Activated T-cell treated with anti-CD3 and anti-CD28 coated beads for 48 hours (primary cell): ENCODE measurements at places on chromosomes 4 and X.

- no peak for DNase-seq
Observed at GRCh38 chr4:142698552-142698951, 147.5 kb downstream of the INPP4B start.

DNA sequence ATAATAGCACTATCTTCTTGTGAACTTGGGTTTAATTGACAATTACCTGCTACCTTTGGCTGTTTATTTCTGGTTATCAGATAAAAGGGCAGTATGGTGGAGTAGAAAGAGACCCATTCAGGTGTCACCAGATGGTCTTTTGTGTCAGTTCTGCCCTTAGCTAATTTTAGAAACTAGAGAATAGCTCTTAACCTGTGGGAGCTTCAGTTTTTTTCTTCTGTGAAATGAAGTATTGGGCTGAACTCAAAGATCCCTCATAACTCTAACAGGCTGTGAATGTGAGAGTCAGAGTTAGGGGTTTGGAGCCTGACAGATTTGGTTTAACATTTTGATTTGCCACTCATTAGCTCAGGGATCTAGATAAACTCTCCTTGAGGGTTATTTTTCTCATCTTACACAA is 335.2 kb downstream of the PPP1R2C start:
- no peak for DNase-seq

DNA sequence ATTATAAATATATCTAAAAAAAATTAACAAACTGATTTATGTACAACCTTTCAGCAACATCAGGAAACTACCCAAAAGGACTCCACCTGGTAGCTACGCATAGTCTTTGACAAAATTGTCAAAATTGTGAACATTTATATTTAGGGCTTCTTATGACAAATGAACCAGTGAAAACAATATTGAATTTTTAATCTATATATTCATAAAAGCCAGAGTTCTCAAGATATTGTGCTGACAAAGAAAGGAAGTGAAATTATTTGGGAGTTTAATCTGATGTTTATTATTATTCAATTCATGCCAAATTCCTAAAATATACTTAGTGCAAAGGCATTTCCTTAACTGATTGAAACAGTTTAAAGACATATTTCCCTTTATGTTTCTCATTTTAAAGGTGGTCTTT is 5.3 kb upstream of the SULT1B1 start:
- DNase-seq, result no peak

- no peak for DNase-seq
Observed at GRCh38 chr4:61628282-61628681, 428.2 kb downstream of the ADGRL3 start.

- no peak for DNase-seq
Observed at GRCh38 chrX:97636473-97637140, 752.9 kb downstream of the RPA4 start.

DNA sequence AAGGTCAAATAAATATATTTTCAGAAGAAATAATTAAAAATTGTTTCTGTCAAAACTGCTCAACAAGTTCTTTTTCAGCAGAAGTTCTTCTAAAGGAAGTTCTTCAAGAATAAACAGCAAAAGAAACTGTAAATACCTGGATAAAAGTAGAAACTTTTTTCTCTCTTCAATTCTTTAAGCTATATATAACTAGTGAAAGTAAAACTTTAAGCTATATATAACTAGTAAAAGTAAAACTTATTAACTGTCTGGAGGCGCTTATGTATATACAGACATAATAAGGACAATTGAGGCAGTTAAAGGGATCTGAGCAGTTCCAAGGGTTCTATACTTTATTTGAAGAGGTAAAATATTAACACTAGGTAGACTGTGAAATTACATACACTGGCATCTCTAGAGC is 126.9 kb downstream of the LRBA start:
- DNase-seq, result no peak

DNA sequence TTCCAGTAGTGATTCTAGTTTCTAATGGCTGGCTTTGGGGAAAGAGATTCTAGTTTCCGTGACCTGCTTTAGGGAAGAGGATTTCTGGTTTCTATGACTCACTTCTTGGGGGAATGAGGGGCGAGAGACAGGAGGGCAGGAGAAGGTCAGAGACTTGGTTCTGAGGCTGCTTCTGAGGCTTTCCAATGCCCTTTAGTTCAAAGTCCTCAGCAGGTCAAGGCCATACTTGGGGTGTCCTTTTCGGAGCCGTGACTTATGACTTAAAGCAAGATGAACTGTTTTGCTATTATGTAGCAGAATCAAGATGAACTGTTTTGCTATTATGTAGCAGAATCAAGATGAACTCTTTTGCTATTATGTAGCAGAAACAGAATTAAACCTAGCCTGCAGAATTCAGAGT is 52.2 kb upstream of the TLR3 start:
- DNase-seq, result no peak

DNA sequence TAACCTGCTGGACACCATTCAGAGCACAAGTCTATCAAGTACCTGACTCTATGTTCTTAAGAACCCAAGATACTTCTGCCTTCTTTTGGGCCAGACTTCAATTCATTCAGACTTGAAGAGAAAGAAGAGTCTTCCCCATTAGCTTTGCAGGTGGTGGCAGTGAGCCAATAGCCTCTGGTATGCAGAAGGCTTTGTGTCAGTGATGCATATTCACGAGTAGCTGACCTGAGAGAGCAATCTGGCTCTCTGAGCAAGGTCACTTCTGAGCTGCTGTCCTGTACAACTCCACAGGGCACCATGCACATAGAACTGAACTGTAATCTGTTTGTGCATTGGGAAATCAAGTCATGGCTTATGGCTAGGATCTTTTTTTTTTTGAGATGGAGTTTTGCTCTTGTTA is 39.9 kb upstream of the SPINK2 start:
- DNase-seq, result no peak

- no peak for DNase-seq
Observed at GRCh38 chr4:150280975-150281374, 202.7 kb downstream of the DCLK2 start.

DNA sequence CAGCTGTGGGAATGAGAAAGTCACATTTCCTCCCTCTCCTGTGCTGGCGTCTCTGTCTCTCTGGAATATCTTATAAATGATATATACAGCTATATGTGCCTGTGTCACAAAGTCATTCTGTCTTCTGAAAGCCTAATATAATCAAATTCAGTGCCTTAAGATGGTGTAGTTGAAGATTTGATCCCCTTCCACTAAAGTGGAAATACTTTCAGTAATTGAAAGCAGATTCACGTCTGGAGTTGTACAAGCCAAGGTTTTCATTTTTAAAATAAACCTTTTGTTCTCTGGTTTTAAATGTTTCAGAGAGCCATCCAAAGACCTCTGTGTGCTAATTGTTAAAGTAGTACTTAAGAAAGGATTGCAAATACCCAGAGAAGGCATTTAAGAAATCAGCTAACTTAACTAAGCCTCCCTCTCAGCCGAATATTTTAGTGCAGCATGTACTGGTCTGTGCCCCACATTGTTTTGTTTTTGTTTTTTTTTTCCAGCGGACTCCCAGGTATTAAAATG is 206.8 kb downstream of the TENM3 start:
- no peak for DNase-seq

DNA sequence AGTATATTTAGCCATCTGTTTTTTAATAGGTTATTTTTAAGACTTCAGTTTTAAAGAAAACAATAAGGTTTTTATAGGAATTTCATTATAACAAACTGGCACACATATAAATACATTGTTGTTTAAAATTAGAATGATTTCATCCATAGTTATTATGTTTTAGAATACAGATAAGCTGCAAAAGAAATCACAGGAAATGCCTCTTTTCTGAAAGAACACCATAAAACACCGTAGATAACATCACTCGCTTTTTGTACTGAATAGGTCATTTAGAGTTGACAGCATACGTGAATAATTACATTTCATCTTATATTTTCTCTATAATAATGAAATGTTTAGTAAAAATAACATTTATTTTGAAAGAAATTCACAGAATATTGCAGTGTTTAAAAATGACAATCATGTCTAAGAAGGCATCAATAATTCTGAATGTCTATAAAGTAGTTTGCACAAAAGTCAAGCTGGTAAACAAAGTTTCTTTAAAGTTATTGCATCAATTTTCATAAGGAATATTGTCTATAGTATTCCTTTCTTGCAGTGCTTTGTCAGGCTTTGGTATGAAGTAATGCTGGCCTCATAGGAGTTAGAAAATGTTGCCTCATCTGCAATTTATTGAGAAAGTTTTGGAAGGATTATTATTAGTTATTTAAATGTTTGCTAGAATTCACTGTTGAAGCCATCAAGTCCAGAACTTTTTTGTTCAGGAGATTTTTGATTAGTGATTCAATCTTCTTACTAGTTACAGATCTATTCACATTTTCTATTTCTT is 17.9 kb upstream of the VEGFC start:
- no peak for DNase-seq

GRCh38 chr4:135934026-135934425 is 1598.3 kb downstream of the PCDH18 start:
- DNase-seq, result no peak

DNA sequence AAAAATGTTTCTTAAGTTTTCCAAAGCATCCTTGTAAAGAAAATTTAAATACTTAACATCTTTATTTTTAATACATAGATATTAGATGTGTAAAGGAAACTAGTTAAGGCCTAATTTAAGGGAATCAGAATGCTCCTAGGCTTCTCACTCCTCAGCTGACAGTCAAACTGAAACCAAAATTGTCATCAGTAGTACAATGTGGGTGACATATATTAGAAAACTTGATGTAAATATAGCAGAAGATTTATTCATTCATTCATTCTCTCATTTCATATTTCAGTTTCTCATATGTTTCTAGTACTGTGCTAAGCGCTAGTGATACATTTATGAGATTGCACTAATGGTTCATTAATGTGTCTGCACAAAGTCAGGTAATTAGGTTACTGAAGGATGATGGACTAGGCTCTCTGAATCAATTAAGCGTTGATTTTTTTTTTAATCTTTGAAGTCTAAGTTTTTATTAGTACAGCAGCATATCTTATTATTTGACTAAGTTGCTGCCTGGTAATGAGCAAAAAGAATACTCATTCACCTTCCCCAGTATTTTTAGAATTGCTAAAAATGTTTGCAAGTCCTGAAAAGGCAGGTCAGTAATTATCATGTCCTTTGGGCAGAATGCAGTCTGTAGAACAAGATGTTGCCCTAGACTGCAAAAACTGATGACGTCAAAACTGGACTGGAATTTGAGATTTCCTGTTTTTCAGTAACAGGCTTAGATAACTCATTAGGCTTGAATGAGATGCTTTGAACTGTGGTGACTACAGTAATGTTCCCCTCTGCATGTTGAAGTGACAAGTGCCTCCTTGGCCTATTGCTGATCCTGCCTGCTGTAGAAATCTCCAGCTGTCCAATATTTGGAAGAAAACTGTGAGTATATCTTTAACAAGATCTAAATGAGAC is 128.7 kb downstream of the ARHGAP24 start:
- no peak for DNase-seq

DNA sequence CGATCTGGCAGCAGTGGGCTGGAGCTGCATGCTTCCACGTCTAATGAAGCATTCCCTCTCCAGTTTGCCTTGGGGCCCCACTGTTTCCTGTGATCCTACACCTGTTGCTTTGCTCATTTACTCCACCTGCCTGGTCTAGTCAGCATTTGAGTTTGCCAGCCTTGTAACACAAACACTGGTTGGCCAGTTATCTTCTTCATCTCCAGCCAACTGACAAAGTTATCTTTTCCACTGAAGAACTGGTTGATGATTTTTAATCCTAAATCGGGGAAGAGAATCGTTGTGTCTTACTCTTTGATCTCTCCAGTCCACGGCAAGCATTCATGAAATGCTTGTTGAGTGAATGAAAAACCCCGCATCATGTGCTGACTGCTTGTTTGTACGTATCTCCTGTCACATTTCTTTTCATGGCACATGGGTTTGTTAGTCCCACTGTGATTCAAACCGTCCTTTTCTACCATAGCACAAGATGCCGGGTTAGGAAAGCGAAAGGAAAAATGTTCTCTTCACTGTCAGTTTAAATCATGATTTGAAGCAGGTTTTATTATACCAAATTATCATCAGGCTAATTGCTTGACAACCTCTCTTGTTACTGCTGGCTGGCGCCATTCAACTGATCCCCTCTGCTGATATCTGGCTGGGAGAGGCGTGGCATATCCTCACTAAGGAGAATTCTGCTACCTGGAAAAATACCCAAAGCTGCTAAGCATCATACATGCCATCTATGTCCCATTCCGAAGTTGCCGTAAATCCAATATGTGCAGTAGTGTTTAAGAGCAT is 144.8 kb downstream of the SHROOM3 start:
- no peak for DNase-seq

DNA sequence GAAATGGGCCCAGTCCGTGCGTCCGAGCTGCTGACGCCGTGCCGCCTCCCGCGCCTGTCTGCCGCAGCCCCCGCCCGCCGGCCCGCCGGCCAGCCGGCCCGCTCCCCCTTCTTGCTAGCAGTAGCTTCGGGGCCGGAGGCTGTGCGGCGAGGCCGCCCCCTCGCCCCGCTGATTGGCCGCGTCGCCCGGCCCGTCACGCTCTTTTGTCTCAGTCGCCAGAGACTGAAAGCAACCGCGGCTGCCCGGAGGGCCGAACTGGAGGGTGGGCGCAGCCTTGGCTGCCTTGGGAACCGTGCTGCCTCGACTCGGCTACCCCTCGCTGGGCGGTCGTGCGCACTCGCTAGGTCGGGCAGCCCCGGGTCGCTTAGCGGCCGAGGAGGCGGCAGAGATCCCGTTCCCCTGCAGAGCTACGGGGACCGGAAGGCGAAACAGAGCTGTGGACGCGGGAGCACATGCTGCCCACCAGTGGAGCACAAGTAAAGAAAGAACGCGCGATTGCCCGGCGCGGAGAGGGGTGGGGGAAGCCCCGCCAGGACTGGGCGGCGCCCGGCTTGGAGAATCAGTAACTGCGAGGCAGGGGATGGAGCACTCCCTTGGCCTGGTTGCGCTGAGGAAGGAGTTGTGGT is at the start of gene ZCCHC18:
ZCCHC18 (plus strand) TSS at position 198 of the 626 bp plus-strand sequence. CDS start 1,589 bp downstream, outside the sequence.
- peak; percentile 25 for DNase-seq

DNA sequence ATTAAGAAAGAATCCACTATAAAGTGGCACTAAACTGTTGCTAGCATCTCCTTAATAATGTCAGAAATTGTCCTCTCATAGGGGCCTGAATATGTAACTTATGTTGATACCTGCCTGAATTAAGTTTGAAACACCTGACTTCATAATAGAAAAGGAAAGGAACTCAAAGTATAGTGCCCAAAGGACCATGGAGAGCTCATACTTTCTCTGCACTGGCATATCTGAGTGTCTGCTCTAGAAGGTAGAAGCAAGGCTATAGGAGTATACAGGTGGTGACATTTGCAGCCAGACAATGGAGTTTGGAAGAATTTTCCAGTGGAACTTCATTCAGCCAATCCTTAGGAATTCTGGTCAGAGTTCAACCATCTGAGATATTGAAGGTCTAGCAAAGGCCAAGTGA is 988.9 kb downstream of the RAB28 start:
- no peak for DNase-seq

GRCh38 chr4:159484864-159485263 is 382.0 kb downstream of the RAPGEF2 start:
- no peak for DNase-seq

GRCh38 chr4:10093801-10094552 is 22.6 kb downstream of the WDR1 start:
- no peak for DNase-seq

- DNase-seq, result no peak
Observed at GRCh38 chrX:30880058-30880457, 9.0 kb downstream of the TAB3 start.

GRCh38 chr4:86934147-86934770 is 552 bp upstream of the AFF1 start:
- DNase-seq, result no peak

GRCh38 chrX:79408623-79409322 is 41.6 kb upstream of the ITM2A start:
- no peak for DNase-seq
